ENCODE measurements at places on chromosomes 4 and X.

- no peak for DNase-seq
Measured at GRCh38 chr4:7827566-7827965, 112.1 kb downstream of the AFAP1 start.

- DNase-seq = no peak
Measured at GRCh38 chrX:97158269-97158668, 274.6 kb downstream of the RPA4 start.

DNA sequence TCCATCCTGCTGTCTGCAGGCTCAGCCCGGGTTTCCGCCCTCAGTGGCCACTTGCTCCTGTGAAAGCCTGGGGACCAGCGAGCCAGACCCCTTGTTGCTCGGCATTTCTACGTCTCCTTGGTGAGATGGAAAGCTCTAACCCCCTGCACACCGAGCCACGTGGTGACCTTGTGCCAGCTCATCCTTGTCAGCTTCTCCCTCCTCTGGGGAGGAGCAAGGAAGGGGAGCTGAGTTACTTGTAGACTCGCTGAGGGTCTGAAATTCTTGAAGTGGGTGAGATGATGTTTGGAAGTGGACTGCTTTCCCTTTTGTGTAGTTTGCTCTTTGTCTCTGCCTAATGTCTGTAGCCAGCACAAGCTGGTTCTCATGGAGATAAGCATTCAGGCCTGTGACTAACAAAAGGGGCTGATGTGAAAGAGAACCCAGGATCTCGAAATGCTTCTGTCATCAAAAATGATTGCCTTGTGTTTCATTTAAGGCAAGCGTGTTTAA is 29.3 kb downstream of the RGS12 start:
- DNase-seq = no peak

DNA sequence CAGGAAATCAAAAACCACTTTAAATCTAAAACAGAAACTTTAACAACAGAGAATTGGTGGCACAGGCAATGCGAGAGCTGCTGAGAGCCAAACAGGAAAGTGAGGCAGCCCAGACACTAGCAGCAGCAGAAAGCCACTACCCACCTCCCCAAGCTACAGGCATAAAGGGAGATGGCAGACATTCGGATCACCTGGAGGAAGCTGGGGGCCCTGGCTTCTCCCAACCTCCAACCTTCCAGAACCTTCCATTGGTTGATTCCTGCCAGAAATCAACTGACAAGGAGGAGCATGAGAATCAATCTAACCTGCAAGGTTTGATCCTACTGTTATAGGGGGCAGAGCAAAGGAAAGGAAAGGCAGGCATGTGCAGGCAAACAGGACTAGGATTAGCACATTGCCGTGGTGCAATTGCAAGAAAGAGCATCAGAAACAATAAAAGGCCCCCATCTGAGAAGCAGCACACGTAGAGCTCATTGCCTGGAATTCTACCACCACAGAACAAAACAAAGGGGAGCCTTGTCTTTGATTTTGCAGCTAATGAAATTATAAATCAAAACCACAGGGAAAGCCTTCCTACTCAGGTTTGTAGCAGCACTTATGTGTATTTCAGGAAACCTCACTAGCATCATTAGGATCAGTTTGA is 427.3 kb upstream of the RASGEF1B start:
- no peak for DNase-seq

- no peak for DNase-seq
Measured at GRCh38 chr4:123833171-123833643, 436.6 kb downstream of the SPRY1 start.

DNA sequence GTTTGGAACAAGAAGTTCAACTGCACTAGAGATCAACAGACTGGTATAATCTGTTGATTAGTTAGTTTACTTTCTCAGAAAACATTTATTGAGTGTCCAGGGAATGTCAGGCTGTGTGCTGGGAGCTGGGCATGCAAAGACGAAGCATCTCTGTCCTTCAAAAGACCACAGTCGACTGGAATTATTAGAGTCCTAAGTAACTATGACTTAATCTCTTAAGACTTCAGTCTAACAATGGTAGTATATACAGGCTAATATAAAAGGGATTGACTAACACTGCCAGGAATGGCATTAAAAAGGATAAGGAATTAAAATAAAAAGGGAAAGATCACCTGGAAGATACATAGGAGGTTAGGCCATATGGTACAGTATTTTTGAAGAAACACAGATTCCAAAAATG is 128.7 kb downstream of the WDFY3 start:
- DNase-seq = no peak
